Inflammatory macrophage treated with lipopolysaccharide for 4 hours (primary cell): ENCODE measurements at places on chromosomes 12 and 14.
A peak's percentile ranks its signal among the peaks of the same experiment; 100 is the strongest.

GRCh38 chr14:104806625-104807465 is 5.9 kb downstream of the ZBTB42 start:
- DNase-seq = no peak

DNA sequence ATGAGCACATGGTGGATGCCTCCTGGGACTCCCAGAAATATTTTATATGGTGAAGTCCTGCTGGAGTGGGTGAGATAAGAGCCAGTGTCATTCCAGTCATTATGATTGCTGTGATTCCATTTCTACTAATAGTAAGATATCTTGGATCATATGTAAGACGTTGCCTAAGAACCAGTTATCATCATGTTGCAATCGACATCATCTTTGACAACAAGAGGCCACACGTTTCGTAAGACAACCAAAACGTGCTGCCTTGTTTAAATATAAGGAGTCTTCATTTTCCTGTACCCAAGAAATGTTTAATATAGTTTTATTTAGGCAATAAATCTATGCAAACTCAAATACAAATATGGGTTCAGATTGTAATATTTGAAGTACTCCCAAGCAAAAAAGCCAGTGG is 58.4 kb downstream of the SPTSSA start:
- peak; percentile 28 for DNase-seq

DNA sequence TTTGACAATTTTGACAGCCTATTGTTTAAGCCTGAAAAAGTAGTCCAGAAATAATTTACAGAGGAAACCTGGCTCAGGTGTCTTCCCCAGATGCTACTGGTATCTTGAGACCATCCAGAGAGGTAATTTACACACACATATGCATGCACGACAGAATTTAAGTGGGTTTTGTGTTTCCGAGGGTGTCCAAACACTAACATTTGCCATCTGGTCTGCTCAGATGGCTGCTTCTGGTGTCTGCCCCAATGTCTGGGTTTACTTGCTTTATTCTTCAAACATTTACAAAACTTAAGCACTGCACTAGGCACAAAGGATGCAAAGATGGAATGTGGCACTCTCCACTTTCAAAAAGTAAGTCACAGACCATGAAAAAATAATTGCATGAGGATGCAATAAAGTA is 226.6 kb upstream of the EGLN3 start:
- no peak for DNase-seq

DNA sequence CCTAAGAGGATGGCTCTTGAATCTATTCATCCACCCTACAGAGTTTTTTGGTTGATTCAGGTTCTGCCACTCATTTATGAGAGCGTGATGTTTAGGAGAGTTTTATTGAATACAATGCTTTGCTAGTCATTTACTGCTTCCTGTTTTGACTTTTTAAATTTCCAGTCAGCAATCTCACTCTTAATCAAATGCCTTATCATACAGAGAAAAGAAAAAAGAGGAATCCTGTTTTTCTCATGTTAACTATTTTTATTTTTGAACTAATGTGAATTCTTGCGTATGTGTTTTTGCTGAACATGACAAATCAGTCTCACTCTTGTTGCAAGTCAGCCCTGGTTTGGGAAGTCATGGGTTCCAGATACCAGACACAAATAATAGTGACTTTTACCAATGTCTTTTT is 22.1 kb upstream of the LGMN start:
- DNase-seq = peak; percentile 50

- no peak for DNase-seq
Observed at GRCh38 chr12:114895827-114896226, 211.9 kb upstream of the TBX3 start.

DNA sequence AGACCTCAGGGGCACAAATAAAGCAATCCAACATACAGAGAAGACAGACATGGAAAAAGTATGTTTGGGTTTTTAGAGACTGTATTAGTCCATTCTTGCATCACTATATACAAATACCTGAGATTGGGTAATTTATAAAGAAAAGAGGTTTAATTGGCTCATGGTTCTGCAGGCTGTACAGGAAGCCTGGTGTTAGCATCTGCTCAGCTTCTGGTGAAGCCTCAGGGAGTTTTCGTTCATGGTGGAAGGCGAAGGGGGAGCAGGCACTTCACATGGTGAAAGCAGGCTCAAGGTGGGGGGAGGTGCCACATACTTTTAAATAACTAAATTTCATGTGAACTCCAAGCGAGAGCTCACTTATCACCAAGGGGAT is 3.7 kb upstream of the PPP2R5C start:
- no peak for DNase-seq

GRCh38 chr14:24863968-24864684 is 185.8 kb downstream of the STXBP6 start:
- no peak for DNase-seq

DNA sequence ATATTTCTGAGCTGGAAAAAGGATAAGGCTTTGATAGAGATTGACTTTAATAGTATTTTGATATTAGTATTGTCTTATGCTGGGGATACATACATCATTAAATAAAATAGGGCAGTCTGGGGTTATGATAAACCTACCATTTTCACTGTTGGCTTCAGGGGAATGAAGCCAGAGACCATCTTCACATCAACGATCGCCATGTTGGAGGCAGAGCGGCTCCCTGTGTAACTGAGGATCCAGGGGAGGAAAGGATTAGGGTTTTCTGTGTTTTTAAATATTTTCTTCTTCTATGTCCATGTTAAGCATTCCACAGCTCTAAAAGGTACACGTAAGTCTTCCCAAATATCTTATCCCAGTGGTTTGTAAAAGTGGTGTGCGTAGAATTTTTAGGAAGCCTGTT is 45.4 kb downstream of the A2M start:
- DNase-seq = no peak

- no peak for DNase-seq
Observed at GRCh38 chr12:9669534-9669933, at the start of gene CLEC2D. TSS of gene CLEC2D (plus strand) at chr12:9669713. CDS start at chr12:9669735, 22 bp downstream.

- DNase-seq = peak; percentile 39
Observed at GRCh38 chr12:102735104-102735503, 181.9 kb downstream of the PAH start.

- DNase-seq = peak; percentile 43
Observed at GRCh38 chr14:92794547-92794941, 439 bp downstream of the GOLGA5 start.

- peak; percentile 72 for DNase-seq
Observed at GRCh38 chr12:122356192-122356635, 66.3 kb downstream of the CLIP1 start.

DNA sequence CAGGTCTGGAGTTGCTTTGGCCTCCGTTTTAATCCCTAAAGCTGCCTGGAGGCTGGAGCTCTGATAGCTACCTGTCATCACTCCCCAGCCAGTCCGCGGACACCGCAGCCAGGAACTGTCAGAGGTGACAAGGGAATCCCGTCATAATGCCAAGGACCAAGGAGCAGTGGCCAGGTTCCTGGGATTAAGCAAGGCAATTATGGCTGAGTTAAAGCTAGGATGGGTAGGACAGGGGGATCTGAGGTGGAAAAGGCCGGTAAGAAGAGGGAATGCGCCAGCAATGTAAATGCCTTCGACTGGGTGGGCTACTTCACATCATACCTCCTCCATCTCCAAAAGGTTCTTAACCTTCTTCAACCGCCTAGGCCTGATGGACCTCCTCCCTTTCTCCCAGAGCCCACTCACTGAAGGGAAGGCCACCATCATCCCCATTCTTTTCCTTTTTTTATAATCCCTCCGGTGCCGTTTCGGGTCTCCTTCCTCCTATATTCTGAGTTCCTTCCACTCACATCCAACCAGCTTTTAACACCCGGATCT is 1.9 kb downstream of the PPP1R3E start:
- DNase-seq = peak; percentile 37

- peak; percentile 22 for DNase-seq
Observed at GRCh38 chr14:72863216-72864006, 30.5 kb downstream of the DPF3 start.

GRCh38 chr12:116539361-116539771 is 19.8 kb upstream of the MAP1LC3B2 start:
- DNase-seq = no peak

DNA sequence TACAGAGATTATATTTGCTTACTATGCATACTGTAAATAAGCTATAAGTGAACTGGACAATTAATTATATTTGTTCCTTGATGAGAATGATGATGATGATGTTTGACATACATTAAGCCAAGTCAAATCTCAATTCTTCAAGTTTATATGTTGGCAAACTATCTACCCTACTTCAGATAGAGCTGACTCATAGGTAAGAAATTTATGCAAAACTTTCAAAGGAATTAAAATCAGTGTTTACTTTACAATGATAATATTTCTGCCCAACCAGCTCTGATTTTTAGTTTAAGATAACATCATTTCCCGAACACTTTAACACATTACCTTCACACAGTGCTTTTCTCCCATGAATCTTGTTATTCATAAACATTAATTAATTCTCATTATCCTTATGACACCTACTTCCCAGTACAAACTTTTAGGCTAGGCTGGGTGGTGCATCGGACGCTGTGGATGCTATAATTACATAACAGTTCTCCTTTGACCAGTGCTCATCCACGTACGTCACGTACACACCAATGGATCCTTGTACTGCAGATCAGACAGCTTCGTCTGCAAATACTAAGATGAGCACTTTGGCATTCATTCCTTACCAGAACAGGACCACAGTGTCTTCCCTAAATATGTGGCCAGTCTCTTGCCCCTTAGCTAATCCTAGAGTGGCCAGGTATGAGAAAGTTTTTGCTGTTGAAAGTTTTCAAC is 18.3 kb downstream of the BMP4 start:
- no peak for DNase-seq

DNA sequence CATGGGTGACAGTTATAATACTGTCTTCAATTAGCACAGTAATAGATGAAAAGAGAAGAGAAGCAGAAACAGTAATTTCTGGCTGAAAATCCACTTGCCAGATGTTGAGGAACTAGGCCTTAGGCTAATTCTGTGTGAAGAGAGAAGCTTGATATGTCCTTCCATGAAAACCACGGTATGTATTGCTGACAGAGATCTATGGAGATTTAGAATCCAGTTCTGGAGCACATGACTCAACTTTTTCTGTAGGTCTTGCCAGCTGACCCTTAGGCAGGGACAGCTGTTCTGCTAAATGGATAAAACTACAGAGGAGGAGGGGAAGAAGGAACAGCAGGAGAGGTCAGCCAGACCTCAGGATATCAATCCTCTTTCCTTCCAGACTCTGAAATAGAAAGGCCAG is 211.5 kb downstream of the PRKD1 start:
- DNase-seq = no peak

DNA sequence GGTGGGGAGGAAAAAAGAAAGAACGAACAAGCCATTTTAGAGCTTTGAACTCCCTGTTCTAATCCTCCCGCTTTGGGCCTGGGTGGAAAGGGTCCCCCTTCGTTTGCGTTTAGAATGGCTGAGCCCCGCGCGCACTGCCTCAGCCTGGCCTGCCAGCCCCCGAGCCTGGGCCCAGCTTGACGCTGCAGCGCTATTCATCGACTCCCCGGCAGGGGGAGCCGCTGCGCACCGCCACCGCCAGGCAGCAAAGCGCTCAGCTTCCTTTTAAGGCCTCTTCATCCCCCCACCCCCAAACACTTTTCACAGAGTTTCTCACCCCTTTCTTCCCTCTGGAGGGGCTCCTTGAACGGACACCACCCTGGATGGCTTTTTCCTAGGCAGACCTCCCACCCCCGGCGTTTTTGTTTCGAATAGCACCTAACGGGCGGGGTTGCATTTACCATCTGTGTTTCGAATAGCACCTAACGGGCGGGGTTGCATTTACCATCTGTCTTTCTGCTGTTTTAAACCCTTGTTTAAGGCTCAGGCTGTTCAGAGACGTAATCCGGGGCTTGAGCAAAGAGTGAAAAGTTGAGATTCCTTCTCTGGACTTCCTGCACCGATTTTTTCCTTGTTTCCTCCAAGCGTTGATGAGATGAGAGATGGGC is 56.4 kb upstream of the PIWIL1 start:
- DNase-seq = peak; percentile 3

- DNase-seq = no peak
Observed at GRCh38 chr14:103576371-103577024, 13.7 kb downstream of the COA8 start.

DNA sequence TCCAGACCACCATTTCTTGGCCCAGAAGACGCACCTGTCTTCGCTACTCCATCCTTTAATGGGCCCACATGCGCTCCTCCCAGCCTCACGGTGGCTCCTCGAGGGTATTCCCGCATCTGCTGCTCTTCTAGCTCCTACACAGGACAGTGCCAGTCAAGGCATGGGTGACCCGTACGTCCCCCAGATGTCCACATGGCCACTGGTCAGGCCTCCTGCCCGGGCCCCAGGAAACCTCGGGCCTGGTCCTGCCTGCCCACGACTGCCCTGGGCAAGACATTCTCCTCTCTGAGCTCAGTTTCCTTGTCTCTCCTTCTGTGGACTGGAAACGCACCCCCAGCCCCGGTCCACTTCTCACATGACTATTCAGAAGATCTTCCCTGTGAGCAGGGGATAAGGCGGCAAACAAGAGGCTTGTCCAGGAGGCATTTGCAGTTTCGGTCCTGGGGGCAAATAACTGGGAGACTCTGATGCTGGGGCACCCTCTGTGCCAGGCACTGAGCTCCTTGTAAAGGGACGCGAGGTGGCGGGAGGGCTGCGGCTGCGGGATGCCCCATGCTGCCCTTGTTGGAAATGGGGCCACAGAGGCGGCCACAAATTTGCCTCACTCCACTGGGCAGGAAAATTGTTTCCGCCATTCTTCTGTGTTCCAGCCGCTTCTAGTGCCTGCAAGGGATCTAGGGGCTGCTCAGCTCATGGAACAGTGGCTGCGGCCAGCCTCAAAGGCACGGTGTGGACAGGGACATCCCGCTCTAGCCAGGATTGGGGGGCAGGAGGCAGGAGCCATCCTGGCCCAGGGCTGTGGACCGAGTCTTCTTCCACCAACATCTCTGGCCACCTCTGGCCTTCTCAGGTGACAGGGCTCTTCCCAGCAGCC is 6.8 kb upstream of the BEGAIN start:
- no peak for DNase-seq

GRCh38 chr12:112839386-112839972 is 47.9 kb downstream of the RPH3A start:
- DNase-seq = no peak

DNA sequence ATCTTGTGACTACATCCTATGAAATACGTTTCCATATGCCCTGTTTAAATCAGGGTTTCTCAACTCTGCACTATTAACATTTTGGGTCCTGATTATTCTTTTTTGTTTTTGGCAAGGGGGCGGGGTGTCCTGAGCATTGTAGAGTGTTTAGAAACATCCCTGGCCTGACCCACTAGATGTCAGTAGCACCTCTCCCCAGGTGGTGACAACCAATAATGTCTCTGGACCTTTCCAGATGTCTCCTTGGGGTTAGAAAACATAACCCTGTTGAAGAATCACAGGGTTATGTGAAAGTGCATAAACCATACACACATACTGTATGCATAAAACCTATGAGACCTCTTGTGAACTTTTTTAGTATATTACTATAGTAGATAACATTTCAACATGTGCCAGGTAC is 1.4 kb downstream of the ACAD10 start:
- no peak for DNase-seq

GRCh38 chr14:51430633-51431032 is 190.6 kb downstream of the TMX1 start:
- no peak for DNase-seq

- DNase-seq = peak; percentile 15
Observed at GRCh38 chr12:67804168-67804567, 155.6 kb downstream of the DYRK2 start.

GRCh38 chr14:52661314-52661713 is 34.0 kb downstream of the ERO1A start:
- no peak for DNase-seq

GRCh38 chr12:130765186-130765659 is 49.1 kb upstream of the RIMBP2 start:
- no peak for DNase-seq

GRCh38 chr12:96233168-96233567 is 39.0 kb downstream of the ELK3 start:
- DNase-seq = no peak
